ENCODE measurements at places on chromosomes 5 and 9. TPM values are rescaled to one million over a fixed set of nuclear protein-coding genes. Genes with fewer than 3 reads are reported as not detected.

The PCSK5 gene
- total RNA-seq = 15.2 TPM

The FBXL7 gene
- total RNA-seq = 21.2 TPM

The STPG3 gene
- total RNA-seq = not detected

The ANKDD1B gene
- total RNA-seq = 3.4 TPM

The SGCD gene
- total RNA-seq = 30.6 TPM

The TEK gene
- total RNA-seq = 39.0 TPM

The ANXA2R gene
- total RNA-seq = 1.3 TPM

The TTC23L gene
- 4.1 TPM for total RNA-seq

The SPATA31A3 gene
- not detected for total RNA-seq

The SLC34A3 gene
- total RNA-seq = 0.06 TPM

GRCh38 chr9:119884438-119884837 lies 515.2 kb upstream of the BRINP1 start:
- no peak for DNase-seq

- DNase-seq = no peak
Measured at GRCh38 chr9:131630205-131630831, 85.0 kb downstream of the PRRT1B start.

DNA sequence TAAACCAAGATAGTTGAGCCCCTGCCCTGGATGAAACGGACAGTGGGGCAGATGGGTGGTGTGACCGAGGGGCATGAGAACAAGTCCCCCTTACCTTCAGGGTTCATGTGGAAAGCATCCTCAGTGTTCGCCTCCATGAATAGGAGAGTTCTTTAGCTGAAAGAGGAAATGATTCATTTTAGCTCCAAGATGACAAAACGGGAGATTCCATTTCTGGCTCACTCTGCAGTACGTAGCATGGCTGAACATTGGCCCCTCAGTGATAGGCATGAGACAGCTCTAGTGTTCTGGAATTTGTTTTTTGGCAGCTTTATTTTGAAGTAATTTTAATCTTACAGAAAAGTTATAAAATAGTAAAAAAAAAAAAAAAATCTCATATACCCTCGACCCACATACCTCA lies 70.2 kb upstream of the AGXT2 start:
- DNase-seq = no peak

DNA sequence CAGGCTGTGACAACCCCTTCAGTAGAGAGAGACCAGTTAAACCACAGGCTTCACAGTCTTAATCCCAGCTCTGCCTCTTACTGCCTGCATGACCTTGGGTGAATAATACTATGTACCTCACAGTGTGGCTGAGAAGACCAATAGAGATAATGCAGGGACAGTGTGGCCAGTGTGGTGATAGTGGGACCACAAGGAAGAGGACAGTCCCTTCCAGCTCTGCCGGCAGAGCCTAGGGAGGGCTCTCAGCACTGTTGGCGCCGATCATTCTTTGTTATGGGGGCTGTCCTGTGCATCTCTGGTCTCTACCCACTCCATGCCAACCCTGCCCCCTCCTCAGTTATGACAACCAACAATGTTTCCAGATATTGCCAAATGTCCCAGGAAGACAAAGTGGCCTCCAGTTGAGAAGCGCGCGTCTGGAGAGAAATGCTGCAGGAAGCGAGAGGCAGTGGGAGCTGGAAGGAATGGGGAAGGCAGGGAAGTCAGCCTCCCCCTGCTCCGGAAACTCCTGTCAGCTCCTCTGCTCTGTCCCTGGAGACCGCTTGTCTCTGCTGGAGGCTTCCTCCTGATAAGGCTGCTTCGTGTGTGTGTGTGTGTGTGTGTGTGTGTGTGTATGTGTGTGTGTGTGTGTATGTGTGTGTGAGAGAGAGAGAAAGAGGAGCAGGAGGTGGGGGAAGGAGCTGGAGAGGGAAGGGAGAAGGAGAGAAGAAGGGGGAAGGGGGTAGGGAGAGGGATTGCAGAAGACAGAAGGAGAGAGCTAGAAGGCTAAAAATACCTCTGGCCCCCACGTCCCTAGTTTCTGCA lies 31.8 kb upstream of the FABP6 start:
- no peak for DNase-seq

DNA sequence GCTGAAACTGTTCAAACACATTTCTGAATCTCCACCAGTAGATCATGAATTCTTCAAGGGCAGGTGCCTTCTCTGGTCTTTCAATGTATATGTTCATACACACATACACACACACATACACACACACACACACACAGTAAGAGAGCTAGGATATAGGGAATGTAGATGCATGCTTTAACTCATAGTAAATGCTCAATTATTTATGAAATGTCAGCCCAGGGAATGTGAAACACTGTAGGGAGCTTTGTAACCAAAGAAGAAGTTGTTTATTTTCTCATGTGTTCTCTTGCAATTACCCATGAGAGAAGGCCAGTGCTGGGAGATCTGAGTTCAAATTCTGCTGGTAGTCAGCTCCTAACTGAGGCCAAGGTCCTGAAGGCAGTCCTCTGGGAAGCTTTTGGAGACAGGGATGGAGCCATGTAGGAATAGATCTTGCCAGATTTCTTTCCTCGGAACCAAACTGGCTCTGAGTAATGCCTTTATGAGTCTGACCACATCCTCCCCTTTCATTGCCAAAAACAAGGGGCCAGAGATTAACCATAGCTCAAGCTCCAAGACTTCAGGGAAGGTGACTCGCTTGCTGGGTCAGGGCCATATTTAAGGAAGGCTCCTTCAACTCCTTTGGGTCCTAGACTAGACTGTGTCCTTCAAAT lies 487.0 kb upstream of the TNC start:
- DNase-seq = no peak

DNA sequence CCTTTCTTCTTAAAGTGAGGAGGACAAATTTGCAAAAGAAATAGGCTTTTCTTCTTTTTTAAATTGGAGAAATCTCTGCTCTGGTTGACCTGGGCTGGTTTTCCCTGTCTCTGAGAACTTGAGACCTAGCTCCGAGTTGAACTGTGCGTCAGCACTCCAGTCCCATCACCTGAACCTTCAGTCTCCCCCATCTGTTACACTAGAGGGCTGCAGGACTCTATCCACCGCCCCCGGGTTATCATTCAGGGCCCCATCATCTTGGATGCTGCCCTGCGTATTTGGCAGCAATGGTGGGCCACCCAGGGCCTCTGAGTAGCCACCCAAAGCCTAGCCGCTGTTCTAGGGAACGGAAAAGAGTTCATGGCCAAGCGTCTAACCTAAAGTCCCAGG lies 2.5 kb downstream of the FOXE1 start:
- DNase-seq = no peak

GRCh38 chr5:137760719-137761516 lies 6.8 kb upstream of the HNRNPA0 start:
- DNase-seq = no peak

GRCh38 chr9:109310486-109310901 lies 10.4 kb downstream of the EPB41L4B start:
- DNase-seq = no peak

DNA sequence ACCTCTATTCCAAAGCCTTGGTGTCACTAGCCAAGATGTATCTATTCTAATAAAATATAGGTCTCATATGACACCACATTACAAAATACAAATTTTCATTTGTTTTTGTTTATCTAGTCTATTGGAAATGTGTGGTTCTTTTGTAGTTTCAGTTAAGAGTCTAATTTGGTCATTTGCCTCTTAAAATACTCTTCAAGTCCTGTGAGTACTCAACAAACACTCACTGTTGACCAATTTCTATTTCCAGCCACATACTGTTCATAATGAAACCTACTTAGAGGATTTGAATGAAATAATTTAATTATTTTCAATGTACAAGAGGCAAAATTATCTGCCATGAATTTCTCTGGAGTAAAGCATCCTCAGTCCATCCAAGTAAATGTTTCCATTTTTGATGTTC lies 40.6 kb downstream of the SLC1A3 start:
- no peak for DNase-seq

- DNase-seq = no peak
Measured at GRCh38 chr5:50574121-50574520, 92.3 kb upstream of the PARP8 start.

DNA sequence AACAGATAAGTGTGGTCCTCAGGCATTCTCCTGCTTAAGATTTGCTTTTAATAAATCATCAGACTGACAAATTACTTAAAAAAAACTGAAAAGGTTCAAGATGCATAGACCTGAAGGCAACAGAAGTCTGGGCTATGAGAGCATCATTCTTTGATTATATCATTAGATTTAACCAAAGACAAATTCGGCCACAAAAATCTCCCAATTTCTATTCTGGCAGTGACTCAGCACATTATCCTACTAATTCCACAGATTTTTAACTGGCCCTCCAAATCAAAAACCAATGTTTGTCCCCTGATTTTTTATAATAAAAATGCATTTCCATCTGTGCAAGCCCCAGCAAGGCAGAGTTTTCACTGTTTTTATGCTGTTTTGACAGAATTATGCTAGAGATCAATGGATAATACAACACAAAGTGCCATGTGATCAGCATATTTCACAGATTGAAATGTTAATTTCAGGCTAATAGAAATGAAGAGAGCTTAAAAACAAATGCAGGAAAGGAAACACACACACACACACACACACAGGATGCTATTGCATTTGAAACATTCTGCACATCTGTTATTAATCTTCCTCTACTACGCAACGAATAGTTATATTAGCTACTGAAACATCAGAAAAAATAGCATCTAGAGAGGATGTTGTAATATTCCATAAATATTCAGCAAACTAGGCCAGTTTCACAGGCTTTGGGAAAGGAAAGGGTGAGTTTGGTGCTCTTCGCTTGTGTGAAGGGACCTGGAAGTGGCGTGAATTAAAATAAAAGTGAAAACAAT lies 177.6 kb upstream of the ST8SIA4 start:
- no peak for DNase-seq
